ENCODE measurements at places on chromosomes 7 and 10. TPM values are rescaled to one million over a fixed set of nuclear protein-coding genes. Genes with fewer than 3 reads are reported as not detected.

DNA sequence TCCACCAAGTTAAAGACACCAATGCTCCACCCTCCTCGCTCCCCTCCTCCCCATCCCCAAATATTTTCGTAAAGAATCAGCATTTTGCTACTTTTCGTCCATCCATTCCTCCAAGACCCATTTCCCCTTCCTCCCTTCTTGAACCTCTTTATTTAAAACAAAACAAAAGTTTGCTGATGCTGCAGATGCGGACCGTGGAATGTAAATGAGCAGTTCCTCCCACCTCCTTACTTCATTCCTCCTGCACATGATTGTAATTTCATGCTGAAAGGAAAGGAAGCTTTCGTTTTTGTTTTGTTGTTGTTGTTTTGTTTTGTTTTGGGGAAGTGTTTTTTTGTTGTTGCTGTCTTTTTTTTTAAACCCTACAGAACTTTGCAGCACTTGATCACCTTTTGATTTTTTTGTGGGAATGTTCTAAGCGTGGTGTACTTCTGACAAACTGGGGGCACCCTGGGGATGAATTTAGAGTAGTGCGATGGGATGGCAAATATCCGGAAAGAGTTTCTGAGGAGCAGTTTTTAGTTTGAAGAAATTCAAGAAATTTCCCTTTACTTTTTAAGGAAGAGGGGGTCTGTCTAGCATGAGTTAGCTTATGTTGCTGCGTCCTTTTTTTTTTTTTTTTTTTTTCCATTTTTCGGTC, 177.3 kb downstream of the TCF7L2 start:
- H3K4me3 ChIP-seq = no peak overlapping the region
- no peak overlapping the region for H3K27ac ChIP-seq
- no peak for DNase-seq
- no peaks in the 10 kb centered on the region for H3K36me3 ChIP-seq
- peaks cover 38% of the 10 kb centered on the region for H3K27me3 ChIP-seq

GRCh38 chr7:156064971-156065386, 252.7 kb upstream of the SHH start:
- no peak overlapping the region for H3K4me3 ChIP-seq
- no peaks in the 10 kb centered on the region for H3K36me3 ChIP-seq
- peaks cover 2% of the 10 kb centered on the region for H3K27me3 ChIP-seq
- DNase-seq = no peak
- no peak overlapping the region for H3K27ac ChIP-seq
- H3K4me1 ChIP-seq = no peaks in the 10 kb centered on the region

GRCh38 chr10:70508912-70509756, 30.6 kb downstream of the PALD1 start:
- no peaks in the 10 kb centered on the region for H3K36me3 ChIP-seq
- peaks cover 14% of the 10 kb centered on the region for H3K27me3 ChIP-seq
- no peak overlapping the region for H3K27ac ChIP-seq
- no peak for DNase-seq
- no peaks in the 10 kb centered on the region for H3K4me1 ChIP-seq

DNA sequence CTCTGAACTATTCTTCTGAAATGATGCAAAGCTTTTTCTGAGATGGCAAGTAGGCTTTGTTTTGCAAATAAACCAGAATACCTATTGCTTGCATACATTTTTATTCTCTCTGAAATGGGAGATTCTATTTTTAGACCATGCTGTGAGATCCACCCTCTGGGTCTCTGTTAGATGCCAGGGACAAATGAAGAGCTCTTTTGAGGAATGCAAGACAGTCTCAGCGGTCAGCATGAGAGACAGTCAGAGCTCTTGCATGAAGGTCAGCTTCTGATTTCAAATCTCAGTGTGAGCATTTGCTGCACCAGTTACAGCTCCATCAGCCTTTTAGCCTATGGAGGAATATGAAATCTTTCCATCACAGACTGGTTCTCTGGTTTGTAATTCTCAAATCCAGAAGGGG, 429.9 kb upstream of the KLF6 start:
- H3K27ac ChIP-seq = no peak overlapping the region
- DNase-seq = no peak
- no peak overlapping the region for H3K4me3 ChIP-seq

SFXN4 gene
- 58.7 TPM for total RNA-seq

STAM gene
- total RNA-seq = 23.3 TPM

SLC18A3 gene
- total RNA-seq = not detected

- H3K36me3 ChIP-seq = no peaks in the 10 kb centered on the region
- peak; percentile 22 for DNase-seq
- no peak overlapping the region for H3K4me3 ChIP-seq
- no peaks in the 10 kb centered on the region for H3K27me3 ChIP-seq
- no peaks in the 10 kb centered on the region for H3K4me1 ChIP-seq
Observed at GRCh38 chr10:31770307-31770902, 158.2 kb downstream of the ARHGAP12 start.

WEE2 gene
- total RNA-seq = 0.12 TPM

CCL24 gene
- total RNA-seq = not detected

OPN1SW gene
- total RNA-seq = not detected

Data from activated T-helper 1 cell treated with anti-CD3 and anti-CD28 coated beads, Interleukin-12 subunit alpha, Interleukin-12 subunit beta, Interleukin-2, Interleukin-4 antibody, amounts not matched to agents 30 ng/mL and 10 ng/mL and 1 ng/mL, durations not matched to agents 14 hours and 24 hours and 36 hours (primary cell).